ENCODE measurements at places on chromosomes 3 and 15.

GRCh38 chr3:125059488-125060245 is 3.9 kb upstream of the HEG1 start:
- DNase-seq = peak; percentile 16

DNA sequence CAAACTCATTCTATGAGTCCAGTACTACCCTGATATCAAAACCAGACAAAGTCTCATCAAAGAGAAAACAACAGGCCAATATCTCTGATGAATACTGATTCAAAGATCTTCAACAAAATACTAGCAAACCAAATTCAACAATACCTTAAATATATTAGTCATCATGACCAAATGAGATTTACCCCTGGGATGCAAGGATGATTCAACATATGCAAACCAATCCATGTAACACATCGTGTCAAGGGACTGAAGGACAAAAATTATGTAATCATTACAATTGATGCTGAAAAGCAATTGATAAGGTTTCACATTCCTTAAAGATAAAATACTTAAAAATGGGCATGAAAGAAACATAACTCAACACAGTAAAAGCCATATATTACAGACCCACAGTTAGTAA is 1476.9 kb downstream of the SI start:
- DNase-seq = no peak

DNA sequence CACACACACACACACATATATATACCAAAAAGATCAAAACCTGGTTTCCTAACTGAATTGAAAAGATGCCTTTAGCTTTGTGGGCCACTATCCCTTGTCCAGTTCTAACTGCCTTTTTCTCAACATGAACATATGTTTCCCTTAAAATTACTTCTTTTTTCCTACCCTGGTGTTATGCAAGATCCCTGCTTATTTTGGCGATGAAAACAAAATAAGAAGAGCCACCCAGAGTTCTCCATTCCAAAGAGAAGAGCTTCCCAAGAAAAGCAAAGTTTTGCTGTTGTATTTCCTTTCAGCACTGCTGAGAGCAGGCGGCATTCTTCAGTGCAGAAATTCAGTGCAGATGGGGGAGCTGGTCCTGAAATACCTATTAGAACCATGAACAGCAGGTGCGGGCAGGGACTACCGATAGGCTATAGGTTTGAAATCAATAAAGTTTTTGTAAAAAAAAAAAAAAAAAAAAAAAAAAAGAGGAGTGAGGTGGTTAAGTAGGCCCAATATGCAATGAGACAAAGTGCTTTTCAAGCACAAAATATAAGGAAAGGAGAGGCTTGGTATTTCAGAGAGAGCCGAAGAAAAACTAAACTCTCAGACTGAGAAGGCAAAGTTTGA is 238.0 kb downstream of the FOXP1 start:
- no peak for DNase-seq

GRCh38 chr15:67197364-67197695 is 57.1 kb downstream of the AAGAB start:
- DNase-seq = no peak

DNA sequence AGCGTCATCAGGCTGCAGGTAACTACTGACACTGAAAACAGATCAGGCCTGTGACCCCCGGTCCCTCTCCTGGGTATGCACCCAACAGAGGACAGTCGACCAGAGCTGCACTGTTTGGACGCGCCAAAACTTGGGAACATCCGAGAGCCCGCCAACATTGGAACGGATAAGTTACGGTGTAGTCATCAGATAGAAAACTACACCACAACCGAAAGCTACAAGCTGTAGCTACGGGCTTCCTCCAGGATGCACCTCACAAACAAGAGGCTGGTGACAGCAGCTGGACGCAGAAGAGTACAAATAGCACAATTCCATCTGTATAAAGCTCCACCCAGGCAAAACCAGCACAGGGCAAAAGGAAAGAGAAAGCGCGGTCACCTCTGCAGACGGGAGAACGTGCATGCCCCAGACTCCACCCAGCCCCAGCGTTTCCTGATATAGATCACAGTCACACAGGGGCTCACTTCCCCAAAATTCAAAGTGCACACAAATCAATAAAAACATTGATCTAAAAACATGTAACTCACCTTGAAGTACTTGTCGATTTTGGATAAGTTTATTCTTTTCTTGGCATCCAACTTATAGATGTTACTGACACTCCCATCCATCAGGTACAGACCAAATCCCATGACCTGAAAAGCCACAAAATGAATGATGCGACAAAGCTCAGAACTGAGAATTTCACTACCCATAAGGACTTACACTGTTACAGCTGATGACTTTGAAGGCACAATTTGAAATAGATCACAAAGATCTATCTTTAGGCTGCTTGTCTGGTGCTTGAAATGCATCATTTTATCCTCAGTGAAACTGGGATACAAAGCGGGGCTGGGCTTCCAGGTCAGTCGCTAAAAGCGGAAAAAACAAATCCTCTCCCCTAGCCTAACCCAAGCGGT is 43.3 kb downstream of the CYFIP1 start:
- DNase-seq = no peak

GRCh38 chr15:38093931-38094330 is 158.7 kb upstream of the SPRED1 start:
- DNase-seq = no peak

DNA sequence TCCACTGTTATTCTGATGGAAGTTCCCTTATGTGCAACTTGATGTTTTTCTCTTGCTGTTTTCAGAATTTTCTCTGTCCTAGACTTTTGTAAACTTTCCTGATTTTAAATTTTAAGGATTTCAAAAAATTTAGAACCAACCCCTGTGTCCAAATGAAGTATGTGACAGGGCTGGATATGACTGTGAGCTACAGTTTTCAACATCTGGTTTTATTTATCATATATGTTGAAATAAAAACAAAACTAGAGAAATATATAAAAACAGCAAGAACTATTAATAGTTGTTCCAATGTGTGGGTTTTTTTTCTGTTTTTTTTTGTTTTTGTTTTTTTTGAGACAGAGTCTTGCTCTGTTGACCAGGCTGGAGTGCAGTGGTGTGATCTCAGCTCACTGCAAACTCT is 47.4 kb upstream of the PSMD6 start:
- no peak for DNase-seq

GRCh38 chr3:141081141-141081795 is 30.1 kb downstream of the SPSB4 start:
- no peak for DNase-seq

DNA sequence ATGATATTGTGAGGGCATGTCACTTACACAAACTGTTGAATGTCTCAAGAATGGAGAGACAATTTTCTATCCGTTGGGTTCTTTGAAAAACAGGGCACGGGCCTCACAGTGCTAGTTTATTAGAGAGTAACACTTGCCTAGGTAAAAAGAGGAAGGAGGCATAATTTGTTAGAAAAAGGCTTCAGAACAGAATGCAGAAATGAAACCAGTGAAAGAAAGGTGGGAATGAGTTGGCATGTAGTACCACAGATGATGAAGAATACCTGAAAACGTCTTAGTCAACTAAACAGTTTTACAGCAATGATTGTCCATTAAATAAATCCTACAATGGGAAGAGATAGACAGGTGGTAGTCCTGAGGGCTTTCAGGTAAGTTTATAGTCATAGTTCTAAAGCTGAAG is 1399.7 kb upstream of the CADM2 start:
- DNase-seq = no peak

DNA sequence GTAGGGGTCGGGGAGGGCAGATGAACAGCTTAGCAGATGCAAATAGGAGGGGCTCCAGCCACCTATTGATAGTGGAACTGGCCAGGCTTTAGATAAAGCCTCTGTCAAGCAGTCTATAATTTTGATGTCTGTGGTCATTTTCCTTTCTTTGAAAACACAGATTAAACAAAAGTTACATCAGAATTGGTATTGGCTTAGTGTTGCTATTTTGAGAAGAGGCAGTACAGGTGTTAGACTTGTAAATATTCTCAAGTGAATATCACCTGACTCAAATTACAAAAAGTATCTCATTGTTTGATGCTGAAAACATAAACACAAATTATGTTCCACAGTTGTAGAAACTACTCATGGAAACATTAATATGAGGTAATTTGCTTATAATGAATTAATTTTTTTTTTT is 18.1 kb downstream of the GHRL start:
- no peak for DNase-seq

DNA sequence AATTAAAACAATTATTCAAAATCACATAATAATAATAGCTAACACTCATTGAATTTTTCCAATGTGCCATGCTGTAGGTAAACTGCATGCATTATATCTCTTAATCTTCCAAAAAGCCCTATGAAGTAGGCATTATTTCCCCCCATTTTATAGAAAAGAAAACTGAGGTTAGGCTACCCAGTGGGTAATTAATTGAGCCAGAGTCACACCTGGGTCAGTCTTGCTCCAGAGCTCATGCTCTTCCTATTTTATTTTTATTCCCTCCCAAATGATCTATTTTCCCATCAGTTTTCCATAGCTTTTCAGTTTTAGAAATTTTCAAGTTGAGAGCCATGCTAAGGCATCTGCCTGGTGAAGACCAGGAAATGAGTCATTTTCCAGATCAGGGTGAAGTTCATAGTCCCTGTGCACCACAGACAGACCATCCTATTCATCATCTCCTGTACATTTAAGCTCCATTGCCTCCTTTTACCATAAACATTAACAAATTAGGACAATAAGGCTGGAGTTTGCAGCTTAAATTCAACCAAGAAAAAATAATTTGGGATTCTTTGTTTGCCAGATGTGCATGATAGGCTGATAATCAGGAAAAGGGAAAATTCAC is 417.3 kb downstream of the OTOL1 start:
- no peak for DNase-seq

DNA sequence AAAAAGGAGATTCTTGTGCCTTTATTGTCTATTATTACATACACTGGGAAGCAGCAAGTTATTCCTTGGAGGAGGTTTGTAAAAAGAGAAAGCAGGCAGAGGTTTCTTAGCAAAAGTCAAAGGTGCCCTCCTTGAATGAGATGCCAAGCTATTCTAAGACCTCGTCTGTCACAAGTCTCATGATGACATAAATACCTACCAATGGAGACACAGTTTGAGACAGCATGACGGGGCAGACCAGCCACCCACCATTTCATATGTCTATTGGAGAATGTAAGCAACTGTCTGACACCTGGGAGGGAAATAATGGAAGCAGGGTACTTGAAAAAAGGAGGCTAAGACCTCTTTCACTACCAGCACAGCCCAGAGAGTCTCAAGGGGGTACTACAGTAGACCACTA is 2.2 kb downstream of the RGMA start:
- DNase-seq = no peak

GRCh38 chr3:106034313-106034712 is 165.5 kb upstream of the CBLB start:
- no peak for DNase-seq

GRCh38 chr3:163812006-163812405 is 1266.3 kb downstream of the SI start:
- no peak for DNase-seq

- no peak for DNase-seq
Observed at GRCh38 chr3:72391659-72392058, 456.6 kb downstream of the SHQ1 start.

DNA sequence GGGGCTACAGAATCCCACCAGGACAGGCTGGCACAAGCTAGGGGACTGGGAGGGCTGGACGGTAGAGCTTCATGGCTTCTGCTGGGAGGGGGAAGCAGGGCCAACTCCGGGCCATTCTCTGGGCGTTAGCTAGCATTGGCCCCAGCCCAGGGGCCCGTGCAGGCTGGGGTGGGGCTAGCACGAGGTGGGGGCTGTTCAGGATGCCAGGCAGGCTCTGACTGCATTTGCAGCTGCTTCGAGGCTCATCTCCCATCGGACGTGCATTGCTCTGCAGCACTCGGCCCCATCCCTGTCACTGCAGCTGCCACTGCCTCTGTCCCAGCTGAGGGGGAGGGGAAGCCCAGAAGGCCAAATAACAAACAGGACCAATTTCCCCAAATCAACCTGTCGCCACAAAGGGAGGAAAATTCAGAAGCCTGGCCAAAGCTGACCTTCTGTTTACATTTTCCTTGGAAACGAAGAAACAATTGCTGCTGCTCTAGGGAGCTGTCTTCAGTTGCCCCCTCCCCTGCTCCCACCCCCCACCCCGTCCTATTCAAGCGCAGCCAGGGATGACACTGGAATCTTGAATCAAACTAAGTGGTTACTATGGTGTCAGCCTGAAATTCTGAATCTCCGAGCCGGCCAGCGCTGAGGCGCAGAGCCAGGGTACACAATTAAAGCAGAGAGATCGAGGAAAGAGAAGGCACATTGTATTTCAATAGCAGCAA is 138.8 kb upstream of the PRR20G start:
- DNase-seq = no peak

GRCh38 chr3:12817343-12817710 is 20.8 kb downstream of the CAND2 start:
- peak; percentile 14 for DNase-seq

- DNase-seq = no peak
Observed at GRCh38 chr3:63519426-63519825, 133.0 kb upstream of the SNTN start.

DNA sequence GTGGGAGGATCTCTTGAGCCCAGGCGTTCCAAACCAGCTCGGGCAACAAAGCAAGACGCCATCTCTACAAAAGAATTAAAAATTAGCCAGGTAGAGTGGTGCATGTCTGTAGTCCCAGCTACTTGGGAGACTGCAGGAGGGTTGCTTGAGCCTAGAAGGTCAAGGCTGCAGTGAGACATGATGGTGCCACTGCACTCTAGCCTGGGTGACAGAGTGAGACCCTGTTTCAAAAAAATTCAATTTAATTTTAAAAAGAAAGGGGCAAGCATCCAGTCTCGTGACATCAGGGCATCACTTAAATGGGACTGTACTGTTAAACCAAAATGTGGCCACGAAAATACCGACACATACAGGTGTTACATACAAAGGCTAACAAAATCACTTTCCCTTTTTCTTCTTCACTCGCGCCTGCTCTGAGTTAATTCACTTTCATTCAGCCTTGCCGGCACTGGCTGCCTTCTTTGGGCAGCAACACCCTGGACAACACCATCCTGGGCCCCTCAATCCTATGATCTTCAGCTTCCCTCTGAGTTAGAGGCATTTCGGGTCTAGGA is 121.7 kb downstream of the LIPC start:
- no peak for DNase-seq
